Hematopoietic multipotent progenitor cell treated with erythropoietin and hydrocortisone succinate and interleukin-3 and kit ligand, for 15 days (in vitro differentiated cells): ENCODE measurements at places on chromosomes 3 and 15.

DNA sequence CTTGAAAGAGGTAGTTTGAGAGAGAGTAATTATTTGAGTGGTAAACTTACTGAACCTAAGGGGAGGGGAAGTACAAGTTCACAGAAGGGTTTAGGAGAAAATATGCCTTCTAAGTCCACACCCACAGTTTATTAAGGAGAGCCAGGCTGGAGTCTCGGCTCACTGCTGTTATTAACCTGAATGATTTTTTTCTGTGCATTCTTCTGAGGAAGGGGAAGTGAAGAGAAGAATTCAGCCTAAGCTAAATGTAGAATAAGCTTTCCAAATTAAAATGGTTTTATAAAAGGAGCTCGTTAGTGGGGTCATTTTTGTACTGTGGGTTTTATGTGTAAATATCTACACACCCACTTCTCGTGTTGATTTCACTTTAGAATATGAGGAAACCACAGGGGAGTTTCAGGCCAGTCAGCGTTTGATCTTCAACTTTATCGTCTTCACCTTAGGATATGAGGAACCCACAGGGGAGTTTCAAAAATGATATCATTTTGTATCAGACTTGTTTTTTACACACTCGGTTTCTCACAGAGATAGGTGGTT is 1.5 kb downstream of the WHAMM start:
- DNase-seq = peak; percentile 47

DNA sequence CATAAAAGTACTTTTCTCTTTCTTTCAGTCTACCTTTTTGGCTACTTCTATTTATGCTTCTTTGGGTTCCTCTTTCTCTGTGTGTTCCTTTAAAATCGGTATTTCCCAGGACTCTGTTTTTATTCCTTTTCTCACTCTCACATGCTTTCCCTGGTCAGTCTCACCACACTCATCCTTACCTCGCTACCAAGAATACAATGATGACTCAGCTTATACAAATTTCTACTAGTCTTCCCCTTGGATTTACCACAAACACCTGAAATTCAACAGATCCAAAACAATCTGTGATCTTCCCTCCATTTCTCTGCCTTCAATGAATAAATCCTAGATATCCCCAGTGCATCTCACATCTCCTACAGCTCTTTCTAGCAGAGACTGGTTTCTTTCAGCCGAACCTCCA is 52.9 kb downstream of the TUBGCP4 start:
- no peak for DNase-seq

GRCh38 chr3:33044676-33045075 is 52.3 kb downstream of the GLB1 start:
- no peak for DNase-seq

- DNase-seq = no peak
Observed at GRCh38 chr3:15998911-15999310, 175.6 kb upstream of the GALNT15 start.

DNA sequence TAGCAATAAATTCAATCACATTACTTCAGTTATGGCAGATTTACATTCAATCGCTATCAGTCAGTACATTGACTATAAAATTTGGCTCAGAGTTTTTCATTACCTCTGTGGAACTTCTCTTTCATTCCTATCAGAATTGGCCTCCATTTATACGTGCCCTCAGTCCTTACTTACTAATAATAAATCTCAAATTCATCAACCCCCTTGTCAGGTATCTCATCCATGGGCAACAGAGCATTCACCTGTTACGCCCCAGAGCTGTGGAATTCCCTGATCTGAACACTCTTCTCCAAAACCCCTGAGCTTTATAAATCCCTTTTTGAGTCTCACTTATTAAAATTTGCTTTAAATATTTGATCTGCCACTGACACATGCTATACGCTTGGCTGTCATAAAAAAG is 492.9 kb downstream of the GBE1 start:
- DNase-seq = no peak

DNA sequence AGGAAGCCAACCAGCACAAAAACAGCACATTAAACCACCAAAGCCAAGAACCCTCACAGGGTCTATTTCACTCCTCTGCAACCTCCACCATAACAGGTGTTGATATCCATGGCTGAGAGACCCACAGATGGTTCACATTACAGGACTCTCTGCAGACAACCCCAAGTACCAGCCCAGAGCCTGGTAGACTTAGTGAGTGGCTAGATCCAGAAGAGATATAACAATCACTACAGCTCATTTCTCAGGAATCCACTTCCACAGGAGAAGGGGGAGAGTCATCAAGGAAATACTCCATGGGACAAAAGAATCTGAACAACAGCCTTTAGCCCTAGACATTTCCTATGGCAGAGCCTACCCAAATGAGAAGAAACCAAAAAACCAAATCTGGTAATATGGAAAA is 168.1 kb upstream of the CD96 start:
- no peak for DNase-seq

DNA sequence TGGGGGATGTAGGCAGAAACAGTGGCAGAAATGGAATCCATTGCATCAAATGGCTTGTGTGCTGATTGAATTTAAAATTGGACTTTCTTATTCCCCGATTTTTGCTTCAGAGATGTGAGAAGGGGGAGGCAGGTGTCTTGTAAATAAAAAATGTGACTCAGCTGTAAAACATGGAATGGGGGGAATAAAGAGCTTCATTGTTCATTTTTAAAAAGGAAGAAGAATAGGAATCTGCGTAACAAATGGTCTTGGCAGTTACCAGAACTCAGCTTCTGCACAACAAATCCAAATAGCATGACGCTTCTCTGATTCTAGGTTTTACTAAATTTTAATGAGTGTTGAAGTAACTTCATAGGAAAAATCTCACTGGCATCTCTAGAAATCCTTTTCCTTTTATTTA is 323.9 kb upstream of the GBE1 start:
- DNase-seq = no peak

DNA sequence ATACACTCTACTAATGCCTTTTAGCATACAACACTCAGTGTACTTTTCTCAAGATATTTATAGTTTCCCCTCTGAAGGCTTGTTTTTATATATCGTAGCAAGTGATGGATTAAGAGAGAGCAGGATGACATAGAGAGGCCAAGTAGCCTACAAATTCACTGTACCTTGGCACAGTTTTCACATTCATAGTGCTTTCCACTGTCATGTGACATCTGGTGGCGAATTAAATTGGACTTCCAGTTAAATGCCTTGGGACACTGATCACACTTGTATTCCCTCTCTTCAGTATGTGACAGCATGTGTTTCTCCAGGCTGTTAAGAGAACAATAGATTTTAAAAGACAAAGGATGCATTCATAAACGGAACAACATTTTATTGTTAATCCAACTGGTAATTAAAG is 541.1 kb downstream of the MECOM start:
- no peak for DNase-seq

DNA sequence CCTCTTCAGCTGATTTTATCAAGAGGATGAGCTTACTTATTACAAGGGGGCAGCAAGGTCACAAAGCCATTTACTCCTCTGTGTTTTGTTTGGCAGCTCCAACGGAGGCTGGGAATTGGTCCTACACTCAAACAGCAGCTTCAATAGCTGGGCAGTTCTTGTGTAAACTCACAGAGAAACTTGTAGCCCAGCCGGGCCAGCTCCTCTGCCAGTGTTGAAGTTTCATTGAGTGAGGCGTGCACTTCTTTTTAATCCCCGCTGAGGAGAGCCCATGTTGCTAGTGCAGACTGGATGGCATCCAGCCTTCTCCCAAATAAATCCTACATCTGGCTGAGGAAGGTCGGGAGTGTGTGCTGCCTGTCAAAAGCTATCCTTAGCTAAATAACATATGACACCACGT is 59.5 kb downstream of the BFSP2 start:
- DNase-seq = no peak
